NCI-H748 treated with DMSO at 0.1 percent for 48 hours (cell line): ENCODE measurements at places on chromosomes 16 and 17.

DNA sequence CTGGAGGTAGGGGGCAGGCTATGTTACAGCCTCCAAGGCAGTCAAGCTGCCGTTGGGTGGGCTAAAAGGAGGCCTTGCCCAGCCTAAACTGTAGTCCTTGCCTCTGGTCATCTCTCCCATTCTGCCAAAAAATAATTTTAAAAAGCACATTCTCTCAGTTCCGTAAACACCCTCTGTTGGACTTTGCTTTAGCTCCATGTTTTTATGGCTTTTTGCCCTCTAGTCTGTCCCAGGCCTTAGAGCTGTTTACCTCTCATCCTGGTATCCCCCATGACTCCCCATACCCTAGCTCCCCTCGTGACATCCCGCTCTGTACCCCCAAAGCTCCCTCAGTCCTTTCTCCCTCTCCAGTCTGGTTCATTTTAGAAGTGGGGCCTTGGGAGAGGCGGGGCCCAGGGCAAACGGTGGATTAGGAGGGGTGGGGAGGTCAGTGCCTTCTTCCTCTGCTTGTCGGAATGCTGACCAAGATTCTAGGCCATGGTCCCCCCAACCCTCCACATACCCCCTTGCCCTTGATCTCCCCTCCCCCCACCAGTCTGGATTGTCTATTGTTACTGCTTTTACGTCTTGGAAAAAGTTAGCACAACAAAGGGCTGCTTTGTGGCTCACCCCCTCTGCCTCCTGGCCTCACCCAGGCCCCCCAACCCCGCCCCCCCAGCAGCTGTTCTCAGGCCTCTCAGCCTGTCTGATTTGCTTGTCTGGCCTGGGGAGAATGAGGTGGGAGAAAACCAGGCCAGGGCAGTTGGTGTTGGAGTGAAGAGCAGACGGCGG lies 18.4 kb downstream of the GJD3 start:
- no peak for DNase-seq

DNA sequence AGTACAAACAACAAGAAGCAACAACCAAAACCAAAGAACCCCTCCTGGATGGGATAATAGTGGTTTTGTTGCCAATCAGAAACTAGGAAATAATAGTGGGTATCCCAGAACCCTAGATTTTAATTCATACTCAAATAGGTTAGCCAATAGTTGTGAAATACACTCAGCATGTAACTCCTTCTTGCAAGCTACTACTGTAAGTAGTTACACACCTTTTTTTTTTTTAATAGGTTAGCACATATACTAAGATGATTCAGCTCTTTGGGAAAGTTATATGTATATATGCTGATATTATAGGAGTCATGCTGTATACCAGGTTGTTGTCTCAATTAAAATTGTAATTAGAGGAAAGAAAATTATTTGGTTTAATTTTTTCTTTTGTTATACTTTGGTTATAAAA lies 92.5 kb upstream of the HAS3 start:
- DNase-seq: no peak

GRCh38 chr17:62906881-62907280 lies 59.2 kb upstream of the TANC2 start:
- DNase-seq: no peak

DNA sequence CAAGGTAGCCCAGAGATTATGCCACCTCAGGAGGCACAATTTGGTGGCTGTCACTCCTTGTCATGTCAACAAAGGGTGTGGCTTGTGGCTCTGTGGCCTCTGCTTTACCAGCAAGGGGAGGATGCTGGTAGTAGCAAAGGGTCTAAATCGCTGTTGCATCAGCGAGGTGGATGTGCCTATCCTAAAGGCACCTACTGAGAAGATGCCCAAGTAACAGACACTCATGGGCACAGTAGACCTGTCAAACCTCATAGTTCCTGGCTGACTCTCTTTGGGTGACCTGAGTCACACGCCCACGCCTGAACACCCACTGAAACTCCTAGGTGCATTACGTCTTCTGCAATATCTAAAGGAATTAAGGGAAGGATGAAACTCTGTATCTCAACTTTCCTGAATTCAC lies 139.5 kb downstream of the PRKCB start:
- no peak for DNase-seq

DNA sequence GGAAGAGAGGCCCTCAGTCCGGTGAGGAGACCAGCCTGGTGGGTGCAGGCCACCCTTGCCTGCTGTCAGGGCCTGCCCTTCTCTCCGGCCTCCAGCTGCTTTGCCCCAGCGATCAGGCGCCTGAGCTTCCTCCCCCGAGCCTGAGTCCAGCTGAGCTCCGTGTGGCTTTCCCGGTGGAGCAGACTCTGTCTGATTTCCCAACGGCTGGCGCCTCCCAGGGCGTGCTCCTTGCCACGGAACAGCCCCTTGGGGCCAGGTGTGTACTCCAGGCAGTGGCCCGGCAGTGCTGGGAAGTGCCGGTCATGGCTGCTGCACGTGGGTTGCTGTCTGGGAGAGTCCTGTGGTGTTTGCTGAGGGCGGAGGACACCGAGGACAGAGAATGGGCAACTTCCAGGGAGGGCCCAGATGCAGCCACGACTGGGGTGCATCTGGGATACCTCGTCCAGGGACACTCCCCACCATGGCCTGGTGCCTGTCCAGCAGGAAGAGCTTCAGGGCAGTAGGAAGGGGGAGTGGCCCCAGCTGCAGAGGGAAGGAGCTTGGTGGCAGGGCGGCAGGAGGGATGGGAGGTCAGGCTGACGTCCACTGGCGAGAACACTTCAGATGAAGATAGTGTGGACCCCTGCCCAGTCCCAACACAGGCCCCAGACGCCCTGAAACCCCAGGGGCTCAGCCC lies 22.5 kb downstream of the METRNL start:
- no peak for DNase-seq

DNA sequence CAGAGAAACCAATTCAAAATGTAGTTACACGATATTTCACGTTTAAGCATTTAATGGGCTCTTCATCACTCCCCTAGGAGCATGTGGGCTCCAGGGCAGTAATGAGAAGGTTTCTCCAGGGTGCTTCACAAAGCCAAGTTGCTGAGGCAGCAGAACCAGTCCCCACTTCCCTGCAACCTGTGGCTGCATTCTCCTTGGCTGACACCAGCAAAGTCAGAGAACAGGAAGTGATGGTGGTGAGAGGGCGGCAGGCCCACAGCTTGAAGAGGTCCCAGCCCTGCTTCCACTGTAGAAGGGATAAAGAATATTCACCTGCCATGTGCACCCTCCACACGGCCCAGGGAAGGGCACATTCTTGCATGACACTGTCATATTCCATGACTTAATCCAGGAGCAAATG lies 133.2 kb downstream of the CBLN1 start:
- no peak for DNase-seq

DNA sequence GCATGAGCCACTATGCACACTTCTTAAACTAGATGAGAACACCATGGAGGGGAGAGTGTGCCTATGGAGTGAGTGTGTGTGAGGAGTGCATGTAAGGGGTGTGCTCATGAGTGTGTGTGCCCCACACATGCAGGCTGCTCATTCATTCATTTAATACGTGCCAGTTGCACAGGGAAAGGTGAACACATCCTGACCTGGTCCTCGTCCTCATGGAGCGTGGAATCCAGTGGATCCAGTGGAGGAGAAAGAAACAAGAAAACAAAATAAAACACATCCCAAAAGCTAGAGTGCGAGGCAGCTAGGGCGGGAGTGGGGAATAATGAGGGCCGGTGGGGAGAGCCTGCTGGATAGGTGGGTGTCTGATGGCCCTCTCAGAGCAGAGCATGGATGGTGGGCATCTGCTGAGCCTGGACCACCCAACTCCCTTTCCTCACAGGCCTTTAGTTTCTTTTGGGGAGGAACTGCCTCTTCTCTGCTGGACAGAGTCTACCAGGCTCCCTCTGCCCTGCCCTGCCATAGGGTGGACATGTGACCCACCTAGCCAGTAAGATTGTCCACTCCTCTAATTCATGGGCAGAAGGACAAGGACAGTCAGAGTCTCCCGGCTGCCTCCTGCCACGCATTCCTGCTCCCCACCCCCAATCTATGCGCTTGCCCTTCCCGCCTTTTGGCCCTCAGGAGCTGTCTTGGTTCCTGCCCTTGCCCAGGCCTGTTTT lies 204.3 kb downstream of the RAB11FIP4 start:
- no peak for DNase-seq

DNA sequence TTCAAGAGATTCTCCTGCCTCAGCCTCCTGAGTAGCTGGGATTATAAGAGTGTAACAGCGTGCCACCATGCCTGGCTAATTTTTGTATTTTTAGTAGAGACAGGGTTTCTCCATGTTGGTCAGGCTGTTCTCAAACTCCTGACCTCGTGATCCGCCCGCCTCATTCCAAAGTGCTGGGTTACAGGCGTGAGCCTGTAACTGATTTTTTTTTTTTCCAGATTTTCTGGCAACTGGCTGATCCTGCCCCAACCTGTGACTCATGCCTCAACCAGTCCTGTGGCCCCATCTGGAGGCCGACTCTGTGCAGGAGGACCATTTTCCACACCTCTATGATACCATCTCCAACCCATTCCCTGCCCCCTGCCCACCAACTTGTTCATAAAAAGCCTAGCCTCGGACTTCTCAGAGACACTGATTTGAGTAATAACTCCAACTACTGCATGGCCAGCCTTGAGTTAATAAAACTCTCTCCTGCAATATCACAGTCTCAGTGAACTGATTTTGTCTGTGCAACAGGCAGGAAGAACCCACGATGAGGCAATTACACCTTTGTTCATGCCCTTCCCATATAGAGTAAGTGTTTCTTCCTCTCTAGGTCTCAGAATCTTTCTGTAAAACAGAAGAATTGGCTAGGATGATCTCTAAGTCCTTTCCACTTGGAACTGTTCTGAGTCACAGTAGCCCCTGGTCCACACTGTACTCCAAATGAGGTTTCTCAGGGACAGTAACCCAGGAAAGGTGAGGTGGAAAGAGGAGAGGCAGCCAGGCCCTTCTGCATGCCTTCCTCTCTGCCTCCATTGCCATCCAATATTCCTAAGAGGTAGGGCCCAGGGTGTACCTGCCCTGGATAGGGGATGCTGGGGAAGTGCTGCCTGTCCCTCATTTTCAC lies 8.8 kb upstream of the CNOT1 start:
- no peak for DNase-seq

GRCh38 chr17:57484081-57484666 lies 227.9 kb downstream of the MSI2 start:
- no peak for DNase-seq

- no peak for DNase-seq
Measured at GRCh38 chr16:66245868-66246267, 120.6 kb upstream of the CDH5 start.

GRCh38 chr17:44152875-44153274 lies 11.1 kb downstream of the HROB start:
- DNase-seq: no peak

DNA sequence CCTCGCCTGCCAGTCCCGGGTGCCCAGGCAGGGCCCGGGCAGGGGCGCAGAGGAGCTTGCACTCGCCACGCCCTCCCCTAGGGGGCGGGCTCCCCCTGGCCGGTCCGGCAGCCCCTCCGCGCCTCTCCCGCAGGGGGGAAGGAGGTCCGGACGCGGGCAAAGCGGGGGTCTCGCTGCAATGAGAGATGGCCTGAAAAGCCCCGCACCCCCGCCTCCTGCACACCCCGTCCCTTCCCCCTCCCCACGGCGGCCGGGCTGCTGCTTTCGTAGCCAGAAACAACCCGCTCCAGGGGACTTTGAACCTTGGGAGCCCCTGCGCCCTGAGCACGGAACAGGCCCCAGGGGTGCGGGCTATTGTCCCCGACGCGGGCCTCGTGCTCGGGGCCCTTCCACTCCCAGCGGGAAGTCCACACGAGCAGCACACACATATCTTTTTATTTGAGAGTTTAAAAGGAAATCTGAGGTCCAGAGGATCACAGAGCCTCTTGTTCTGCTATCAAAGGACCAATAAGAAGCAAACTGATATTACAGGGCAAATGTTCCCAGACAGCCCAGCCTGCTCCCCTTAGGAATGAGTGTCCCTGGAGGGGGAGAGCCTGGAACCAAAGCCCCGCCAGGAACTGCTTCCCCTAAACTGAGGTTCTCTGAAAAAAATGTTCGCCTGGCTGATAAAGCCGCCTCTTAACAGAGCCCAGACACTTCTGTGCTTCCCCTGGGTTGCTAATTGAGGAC lies 5.8 kb upstream of the CBX4 start:
- DNase-seq: no peak

DNA sequence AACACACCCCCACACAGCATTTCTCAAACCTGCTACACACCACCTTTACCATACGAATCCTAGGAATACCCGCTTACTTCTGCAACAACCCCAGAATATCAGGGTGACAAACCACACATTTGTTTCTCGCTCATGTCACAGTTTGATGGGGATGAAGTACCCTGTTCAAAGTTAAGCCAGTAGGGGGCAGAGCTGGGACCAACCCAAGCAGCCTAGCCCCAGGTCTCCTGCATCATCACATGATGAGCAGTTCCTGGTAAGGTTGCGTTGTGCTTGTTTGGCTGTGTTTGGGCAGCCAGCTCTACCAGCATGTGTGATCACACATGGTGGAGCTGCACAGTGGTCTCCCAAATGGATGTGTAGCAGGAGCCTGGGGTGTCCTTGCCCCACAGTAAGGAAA lies 103.6 kb upstream of the C16orf82 start:
- no peak for DNase-seq

DNA sequence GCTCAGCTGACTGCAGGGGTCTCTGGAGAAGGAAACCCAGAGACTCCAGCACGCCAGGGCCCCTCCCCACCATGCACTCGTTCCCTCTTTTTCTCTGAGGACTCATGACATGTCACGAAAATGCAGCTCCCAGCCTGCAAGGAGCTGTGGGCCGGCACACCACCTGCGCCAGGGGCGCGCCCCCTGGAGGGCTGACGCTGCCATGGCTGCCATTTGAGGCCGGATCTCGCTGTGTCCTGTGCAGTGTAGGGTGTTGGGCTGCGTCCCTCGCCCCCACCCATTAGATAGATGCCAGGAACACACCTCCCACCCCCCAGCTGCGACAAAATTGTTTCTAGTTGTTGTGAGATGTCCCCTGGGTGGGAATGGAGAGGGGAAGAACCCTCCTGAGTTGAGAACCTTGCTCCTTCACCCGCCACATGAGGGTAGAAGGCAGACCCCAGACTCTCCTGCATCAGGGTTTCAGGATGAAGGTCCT lies 8.2 kb downstream of the SYNGR2 start:
- no peak for DNase-seq

GRCh38 chr17:6489016-6489550 lies 44.8 kb downstream of the PIMREG start:
- DNase-seq: no peak

DNA sequence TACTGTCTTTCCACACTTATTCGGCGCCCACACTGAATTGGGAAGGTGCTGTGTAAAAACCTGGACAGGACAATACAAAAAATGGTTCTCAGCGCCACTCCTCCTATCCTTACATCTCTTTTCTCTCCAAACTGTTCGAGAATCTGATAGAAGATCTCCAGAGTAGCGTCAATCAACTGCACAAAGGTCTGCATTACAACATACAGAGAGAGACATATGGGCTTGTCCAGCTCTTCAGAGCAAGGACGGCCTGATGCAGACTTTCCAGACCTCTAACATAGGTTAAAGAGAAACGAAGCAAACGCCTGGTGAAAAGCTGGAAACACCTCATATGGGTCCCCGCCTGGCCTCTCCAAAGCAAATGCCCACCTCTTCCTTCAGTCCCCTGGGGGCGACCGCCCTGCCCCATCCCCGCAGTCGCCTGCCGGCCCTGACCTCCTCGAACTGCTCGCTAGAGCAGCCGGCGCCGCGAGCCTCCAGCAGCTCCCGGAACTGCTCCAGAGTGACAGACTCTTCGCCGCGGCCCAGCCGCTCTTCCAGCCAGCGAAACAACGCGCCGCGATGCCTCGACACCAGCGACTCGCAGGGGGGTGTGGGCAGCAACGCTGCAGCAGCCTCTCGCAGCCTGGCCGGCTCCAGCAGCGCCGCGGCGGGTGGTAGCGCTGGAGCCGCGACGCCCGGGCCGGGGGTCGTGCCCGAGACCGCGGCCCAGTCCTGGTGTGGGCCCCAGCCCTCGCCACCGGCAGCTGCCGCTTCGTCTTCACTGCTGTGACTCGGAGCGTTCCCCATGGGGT lies 526 bp downstream of the ZZEF1 start:
- DNase-seq: no peak
